ENCODE measurements at places on chromosomes 1 and 21. TPM values are rescaled to one million over a fixed set of nuclear protein-coding genes. Genes with fewer than 3 reads are reported as not detected.

The RIPPLY3 gene
- total RNA-seq: 2.0 TPM

DNA sequence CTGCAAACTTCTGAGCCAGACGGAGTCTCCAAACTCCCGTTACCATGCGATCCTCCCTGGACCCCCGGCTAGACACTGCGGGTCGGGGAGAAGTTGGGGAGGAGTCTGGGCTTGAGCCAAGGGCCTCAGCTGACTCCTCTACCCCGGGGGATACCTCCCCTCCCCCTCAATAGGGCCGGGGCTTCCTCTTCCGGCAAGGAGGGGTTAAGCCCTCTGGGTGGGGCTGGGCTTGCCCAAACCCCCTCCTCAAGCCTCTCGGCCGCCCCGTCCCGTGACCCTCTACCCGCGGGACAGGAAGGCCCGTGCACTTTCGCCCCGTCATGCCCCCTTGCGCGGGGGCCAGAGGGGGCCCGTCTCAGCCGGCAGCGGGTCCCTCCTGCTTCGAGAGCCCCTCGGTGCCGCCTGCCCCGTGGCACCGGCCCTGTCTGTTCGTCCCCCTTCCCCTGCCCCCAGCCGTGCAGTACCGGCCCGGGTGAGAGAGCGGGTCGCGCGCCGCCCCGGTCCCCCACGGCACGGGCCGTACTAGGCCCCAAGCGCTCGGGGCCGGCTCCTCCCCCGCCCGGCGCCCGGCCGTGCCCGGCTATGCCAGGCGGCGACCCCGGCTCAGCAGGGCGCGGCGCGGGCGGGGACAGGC is 652 bp downstream of the ARL8A start:
- no peak for DNase-seq

DNA sequence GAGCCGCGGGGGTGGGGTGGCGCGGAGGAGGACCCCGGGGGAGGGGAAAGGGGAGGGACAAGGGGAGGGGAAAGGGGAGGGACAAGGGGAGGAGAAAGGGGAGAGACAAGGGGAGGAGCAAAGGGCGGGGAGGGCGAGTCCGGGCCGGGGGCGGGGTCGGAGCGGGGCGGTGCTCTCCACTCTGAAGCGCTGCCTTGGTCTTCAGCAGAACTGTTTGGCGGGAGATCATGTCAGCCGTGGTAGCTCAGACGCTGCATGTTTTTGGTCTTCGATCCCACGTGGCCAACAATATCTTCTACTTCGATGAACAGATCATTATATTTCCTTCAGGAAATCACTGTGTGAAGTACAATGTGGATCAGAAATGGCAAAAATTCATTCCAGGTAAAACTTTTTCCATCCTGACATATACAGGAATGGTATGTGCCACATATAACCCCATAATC is 420 bp downstream of the CFAP57 start:
- DNase-seq: peak; percentile 83

- DNase-seq: no peak
These were observed 74.2 kb downstream of the TRIM33 start for GRCh38 chr1:114436799-114437198.

The CSMD2 gene
- 5.5 TPM for total RNA-seq

- no peak for DNase-seq
These were observed 149.7 kb upstream of the JUN start for GRCh38 chr1:58933599-58933926.

The MNDA gene
- total RNA-seq: 0.36 TPM

GRCh38 chr21:37828556-37828955 is 87.7 kb downstream of the KCNJ6 start:
- no peak for DNase-seq

- DNase-seq: peak; percentile 20
These were observed 36.8 kb downstream of the FMO3 start for GRCh38 chr1:171127501-171127900.
